ENCODE measurements at places on chromosomes 7 and 10. TPM values are rescaled to one million over a fixed set of nuclear protein-coding genes. Genes with fewer than 3 reads are reported as not detected.

The DYNC1I1 gene
- 0.06 TPM for polyA plus RNA-seq

DNA sequence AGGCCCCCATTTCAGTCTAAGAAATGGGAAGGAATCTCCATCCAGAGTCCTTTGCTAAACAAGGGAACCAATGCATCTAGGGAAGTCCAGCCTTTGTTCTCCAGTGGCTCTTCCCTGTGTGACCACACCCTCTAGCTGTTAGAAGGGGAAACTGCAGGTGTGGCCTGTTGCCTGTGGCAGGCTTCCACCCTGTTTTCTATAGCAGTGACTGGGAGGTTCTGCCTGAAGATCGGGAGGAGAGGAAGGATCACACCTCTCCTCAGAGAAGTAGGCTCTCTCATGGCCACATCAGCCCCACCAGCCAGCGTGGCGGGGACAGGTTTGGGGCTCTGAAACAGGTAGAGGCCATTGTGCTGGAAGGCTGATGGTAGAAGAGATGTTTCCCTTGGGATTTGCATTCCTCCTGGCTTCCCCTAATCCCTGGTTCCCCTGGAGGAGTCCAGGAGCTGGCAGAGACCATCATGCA is 47.7 kb upstream of the TRIM8 start:
- DNase-seq: no peak

The CAMK1D gene
- 10.4 TPM for polyA plus RNA-seq

DNA sequence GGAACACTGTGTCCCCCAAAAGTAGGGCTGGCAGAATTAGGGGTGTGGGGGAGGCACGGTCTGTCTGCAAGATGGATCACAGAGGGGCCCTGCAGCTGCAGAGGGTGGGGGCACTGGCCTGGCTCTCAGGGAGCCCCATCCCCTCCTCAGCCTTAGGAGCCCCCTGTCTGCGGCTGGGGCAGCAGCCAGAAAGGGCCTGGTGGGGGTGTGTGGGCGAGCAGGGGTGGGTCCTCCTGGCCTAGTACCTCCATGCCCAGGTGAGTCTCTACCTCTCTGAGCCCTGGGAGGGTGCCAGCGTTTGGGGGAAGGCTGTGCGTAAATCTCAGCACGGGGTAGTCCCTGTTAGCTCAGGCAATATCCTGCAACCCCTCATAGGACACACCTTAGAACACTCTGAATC is 280.5 kb upstream of the PPP2R2D start:
- DNase-seq: no peak

The GPR26 gene
- not detected for polyA plus RNA-seq

The LRRTM3 gene
- polyA plus RNA-seq: not detected

The EPHB6 gene
- polyA plus RNA-seq: 0.51 TPM

DNA sequence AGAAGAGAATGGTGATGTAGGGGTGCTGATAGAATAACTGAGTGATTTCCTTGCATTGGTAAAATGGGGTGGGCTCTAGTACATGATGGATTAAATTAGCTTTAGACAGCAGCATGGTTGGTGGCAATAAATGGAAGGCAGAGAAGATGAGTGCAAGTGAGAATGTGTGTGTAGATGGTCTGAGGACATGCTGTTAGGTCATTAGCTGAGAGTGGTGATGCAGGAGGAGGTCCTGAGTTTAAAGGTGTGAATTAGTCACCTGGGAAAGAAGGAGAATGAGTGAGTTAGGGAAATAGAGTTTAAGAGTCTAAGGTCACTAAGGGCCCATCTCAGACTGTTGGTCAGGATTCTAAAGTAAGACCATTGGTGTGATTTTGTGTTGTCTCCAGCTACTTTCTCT is 17.9 kb upstream of the SEC61A2 start:
- DNase-seq: no peak

DNA sequence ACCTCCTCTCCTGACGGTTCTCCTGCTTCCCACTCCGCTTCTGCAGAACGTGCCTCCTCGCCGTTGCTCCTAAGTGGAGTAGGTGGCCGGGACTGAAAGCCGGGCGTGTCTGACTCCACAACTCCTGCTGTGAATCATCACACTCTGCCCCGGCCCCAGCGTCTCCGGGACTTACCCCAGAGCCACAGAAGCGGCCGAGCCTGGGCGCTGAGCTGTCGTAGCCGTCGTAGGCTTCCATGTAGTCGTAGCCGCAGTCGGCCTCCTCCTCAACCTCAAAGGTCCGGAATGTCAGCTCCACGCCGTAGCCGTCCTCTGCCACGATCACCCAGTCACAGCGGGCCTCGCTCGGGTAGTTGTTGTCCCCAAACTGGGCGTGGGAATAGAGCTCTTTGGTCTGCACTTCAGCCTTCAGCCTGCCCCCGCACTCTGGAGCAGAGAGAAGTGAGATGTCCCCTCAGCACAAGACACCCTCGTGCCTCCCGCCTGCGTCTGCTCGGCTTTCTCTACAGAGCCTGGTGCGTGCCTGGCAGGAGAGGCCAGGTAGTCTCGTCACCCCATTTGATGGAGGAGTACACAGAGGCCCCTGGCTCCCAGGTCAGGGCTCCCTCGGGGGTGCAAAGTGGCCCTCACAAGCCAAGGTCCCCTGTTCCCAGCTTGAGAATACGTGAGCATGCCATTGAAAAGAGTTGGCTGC is 11.2 kb upstream of the OPALIN start:
- DNase-seq: no peak

DNA sequence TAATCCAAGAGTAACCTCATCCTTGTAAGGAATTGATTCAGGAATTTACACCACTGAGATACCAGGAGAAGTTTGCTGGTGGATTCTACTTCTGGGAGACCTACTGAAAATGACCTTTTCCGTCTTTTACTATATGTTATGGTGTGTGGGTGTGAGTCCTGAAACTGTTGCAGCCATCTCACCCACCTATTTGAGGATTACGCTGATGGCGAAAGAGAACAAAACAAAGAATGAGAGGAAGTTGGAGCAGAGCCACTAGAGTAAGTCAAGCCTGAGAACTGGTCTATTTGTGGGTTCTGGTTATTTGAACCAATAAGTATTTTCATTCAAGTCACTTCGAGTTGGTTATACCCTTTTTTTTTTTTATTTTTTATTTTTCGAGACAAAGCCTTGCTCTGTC is 12.7 kb upstream of the ABCC2 start:
- DNase-seq: no peak

DNA sequence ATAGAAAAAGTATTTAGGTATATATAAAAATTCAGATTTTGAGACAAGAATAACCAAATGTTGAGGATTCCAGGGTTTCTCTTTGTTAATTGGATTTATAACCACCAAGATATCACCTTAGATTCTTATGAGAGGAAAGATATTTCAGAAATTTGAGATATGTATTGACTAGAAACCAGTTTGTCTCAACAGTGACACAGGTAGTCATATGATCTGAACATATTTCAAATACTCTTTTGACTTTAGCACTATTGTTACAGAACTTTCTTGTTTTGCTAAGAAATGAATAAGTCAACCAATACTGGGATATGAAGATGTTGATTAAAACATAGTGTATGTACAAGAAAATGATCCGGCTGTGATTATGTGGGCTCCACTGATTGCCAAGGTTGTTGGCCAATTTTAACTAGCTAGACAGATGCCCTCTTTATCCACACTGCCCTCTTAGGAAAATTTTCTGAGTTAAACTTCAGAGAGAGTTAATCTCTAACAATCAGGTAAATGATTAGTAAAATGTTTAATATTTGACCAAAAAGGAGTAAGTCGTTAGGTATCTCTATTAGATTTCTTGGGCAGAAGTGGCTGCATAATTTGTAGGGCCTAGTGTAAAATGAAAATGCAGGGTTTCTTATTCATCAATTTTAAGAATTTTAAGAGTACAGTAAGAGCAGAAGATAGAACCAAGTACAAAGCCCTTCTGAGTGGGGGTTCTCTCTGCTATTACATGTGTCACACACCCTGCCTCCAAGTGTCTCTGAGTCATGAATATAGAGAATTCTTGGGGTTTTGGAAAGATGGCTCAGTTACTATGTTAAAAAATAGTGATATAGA is 376.0 kb downstream of the TFEC start:
- DNase-seq: no peak

GRCh38 chr10:288316-289200 is 153.3 kb downstream of the ZMYND11 start:
- no peak for DNase-seq

The CCL24 gene
- not detected for polyA plus RNA-seq

DNA sequence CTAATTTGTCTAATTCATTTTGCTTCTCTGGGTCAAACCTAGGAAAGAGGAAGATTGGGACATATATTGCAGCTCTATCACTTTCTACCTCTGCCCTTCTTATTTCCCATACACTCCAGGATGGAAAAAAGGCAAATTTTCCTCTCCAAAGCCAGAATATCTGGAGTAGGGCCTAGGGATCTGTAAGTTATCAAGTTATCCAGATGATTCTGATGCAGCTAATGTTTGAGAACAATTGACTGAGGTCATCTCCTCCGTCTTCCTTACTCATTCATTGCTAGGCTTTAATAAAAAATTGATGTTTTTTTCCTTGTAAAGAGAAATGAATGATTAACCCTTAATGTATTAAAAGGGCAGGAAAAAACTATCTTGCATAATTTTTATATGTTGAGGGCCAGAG is 211.9 kb upstream of the GLI3 start:
- DNase-seq: no peak

GRCh38 chr7:41874201-41874785 is 171.4 kb upstream of the INHBA start:
- no peak for DNase-seq

GRCh38 chr10:120770496-120770895 is 80.7 kb upstream of the WDR11 start:
- no peak for DNase-seq

DNA sequence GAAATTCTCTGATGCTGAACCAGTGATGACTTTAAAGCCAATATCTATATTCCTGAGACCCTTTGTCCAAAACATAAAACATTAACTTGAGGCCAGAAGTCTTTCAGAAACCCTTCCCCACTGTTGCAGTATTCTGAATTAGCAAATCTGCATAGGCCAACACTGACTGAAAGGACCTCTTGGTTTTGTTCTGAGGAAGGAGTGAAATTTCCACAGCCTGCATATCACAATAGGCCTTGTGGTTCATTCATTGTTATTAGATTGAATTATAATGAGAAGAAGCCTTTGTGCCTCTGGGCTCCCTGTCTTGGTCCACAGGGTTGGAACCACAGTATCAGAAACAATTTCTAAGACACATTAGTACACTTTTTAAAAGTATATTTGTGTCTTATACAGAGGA is 90.3 kb downstream of the CCNY start:
- no peak for DNase-seq

DNA sequence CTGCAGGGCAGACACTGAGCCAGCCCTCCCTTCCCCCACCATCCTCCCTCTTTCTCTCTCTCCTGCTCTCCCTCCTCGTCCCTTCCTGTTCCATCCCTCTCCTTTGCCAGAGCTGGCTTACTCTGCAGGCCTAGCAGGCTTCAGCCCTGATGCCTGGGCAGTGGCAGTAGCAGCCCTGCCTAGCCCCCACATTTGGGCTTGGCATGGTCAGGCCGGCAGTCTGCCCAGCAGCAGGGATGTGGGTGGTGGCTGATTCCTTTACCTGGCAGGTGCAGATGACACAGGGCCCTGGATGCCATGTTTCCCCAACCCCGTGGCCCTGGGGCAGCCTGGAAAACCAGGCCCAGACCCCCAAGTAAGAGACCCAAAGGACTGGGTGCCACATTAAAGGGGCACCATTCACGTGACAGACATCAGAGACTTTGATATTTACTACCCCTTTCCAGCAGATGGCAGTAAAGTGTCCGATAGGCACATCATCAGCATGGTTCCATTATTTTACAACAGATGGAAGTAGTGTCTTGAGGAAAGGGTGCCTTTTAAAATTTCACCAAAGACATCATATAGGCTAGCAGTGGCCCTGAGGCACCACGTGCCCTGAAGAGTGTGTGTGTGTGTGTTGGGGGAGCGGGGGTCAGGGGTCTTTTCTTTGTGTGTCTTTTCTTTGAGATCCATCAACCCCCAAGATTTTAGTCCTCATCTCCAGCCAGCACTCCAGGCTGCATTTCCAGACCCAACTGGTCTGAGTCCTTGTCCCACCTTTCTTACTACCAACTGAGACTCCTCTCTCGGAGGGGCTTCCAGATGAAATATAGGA is 5.9 kb downstream of the KCP start:
- no peak for DNase-seq

- DNase-seq: no peak
These were observed 31.0 kb upstream of the C10orf90 start for GRCh38 chr10:126701526-126701925.

The CUX1 gene
- 33.8 TPM for polyA plus RNA-seq

GRCh38 chr10:30782537-30783461 is 153.2 kb upstream of the LYZL2 start:
- DNase-seq: no peak

GRCh38 chr10:23754179-23754578 is 315.3 kb downstream of the OTUD1 start:
- DNase-seq: no peak

The SPDYE9 gene
- 0.06 TPM for polyA plus RNA-seq

GRCh38 chr10:53315709-53316108 is 543.1 kb upstream of the MBL2 start:
- DNase-seq: no peak

GRCh38 chr7:127792528-127793342 is 140.7 kb downstream of the SND1 start:
- DNase-seq: no peak

DNA sequence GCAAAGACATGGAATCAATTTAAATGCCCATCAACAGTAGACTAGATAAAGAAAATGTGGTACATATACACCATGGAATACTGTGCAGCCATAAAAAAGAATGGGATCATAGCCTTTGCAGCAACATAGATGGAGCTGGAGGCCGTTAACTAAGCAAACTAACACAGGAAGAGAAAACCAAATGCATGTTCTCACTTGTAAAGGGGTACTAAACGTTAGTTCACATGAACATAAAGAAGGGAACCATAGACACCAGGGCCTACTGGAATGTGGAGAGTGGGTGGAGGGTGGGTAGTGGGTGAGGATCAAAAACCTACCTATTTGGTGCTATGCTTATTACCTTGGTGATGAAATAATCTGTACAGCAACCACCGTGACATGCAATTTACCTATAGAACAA is 78.4 kb upstream of the GSDME start:
- no peak for DNase-seq

The OR9A2 gene
- not detected for polyA plus RNA-seq

- no peak for DNase-seq
These were observed 69.9 kb downstream of the OAT start for GRCh38 chr10:124348801-124349200.

GRCh38 chr7:46292741-46293140 is 371.7 kb upstream of the IGFBP3 start:
- no peak for DNase-seq

GRCh38 chr7:34057136-34057535 is 151.8 kb downstream of the BMPER start:
- DNase-seq: no peak

The TRIM50 gene
- polyA plus RNA-seq: not detected

- no peak for DNase-seq
These were observed 992 bp upstream of the IGF2BP3 start for GRCh38 chr7:23471106-23471859.

The SLC16A12 gene
- polyA plus RNA-seq: 1.3 TPM

GRCh38 chr7:77569514-77570232 is 32.6 kb downstream of the PTPN12 start:
- DNase-seq: no peak
